Dorsolateral prefrontal cortex (tissue), 122 donors: ENCODE measurements at places on chromosomes 1 and 21. TPM values are rescaled to one million over a fixed set of nuclear protein-coding genes. Genes with fewer than 3 reads are reported as not detected.

GRCh38 chr1:31007462-31007991 lies 58.0 kb downstream of the PUM1 start:
- DNase-seq: no peak

GRCh38 chr1:189211742-189212141 lies 1265.9 kb downstream of the BRINP3 start:
- no peak for DNase-seq

- DNase-seq: no peak
These were observed 41.0 kb upstream of the SYNC start for GRCh38 chr1:32743380-32744070.

Gene TFF2
- total RNA-seq: not detected

Gene RAB42
- 0.45 TPM for total RNA-seq

- DNase-seq: no peak
These were observed 65.4 kb upstream of the PTGS2 start for GRCh38 chr1:186745531-186746146.

- no peak for DNase-seq
These were observed 6.6 kb upstream of the ETV3L start for GRCh38 chr1:157105988-157106812.

DNA sequence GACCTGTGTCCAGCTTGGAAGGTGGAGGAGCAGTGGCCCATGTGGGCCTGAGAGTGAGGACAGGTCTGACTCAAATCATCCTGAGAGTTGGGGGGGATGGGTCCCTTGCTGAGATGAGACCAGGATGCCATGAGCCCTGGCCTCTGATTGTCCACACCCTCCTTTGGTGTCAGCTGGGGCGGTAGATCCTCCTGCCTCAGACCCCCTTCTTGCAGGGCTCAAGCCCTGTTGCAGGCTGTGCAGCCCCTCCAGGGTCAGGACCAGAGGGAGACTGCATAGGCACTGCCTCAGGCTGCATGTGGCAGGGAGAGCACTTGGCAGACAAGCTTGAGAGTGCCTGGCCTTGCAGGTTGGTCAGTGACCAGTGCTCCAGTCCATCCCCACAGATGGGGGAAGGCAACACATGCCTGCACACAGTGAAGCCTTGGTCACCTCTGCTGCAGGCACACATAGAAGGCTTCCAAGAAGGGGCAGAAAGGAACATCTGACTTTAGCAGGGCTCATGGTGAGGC lies 82.2 kb upstream of the ACTRT2 start:
- peak; percentile 18 for DNase-seq

DNA sequence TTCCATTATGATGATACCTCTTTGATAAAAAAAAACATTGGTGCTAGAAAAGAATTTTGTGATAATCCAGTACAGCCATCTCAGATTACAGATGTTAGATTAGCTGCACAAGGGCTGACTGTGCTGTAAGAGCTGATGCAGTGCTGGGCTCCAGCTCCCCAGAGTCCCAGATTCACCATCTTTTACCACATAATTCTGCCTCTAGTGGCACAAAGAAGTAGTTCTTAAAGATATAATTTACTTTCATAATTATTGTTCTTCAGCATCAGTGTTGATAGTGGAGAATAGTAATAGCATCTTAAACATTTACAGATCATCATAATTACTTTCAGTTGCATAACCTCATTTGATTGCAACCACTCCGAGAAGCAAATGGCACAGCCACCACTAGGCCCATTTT lies 262.1 kb downstream of the BRINP2 start:
- no peak for DNase-seq

GRCh38 chr1:26112407-26112775 lies 767 bp downstream of the PDIK1L start:
- DNase-seq: no peak

DNA sequence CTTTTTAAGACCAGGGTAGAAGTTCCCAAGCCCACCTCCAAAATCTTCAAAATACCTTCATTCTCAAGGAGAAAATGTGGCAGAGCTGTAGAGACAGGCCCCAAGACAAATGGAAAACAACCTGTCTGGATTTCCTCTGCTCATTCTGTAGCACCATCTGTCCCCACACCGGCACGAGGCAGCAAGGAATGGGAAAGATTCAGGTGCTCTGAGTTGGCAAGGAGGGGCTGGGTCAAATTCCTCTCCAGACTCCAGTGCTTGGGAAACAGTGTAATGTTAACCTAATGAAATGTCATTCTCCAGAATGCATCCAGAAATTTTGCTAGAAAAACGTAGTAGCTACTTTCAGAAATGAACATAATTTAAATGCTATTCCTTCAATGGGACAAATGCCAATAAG lies 9.3 kb downstream of the PABPC4 start:
- DNase-seq: no peak

Gene KLHDC8A
- total RNA-seq: 8.0 TPM

GRCh38 chr1:156583821-156584622 lies 4.5 kb downstream of the TTC24 start:
- DNase-seq: peak; percentile 67

- DNase-seq: no peak
These were observed 133.7 kb downstream of the PTPRU start for GRCh38 chr1:29370067-29370466.

Gene KRTAP10-1
- total RNA-seq: not detected

DNA sequence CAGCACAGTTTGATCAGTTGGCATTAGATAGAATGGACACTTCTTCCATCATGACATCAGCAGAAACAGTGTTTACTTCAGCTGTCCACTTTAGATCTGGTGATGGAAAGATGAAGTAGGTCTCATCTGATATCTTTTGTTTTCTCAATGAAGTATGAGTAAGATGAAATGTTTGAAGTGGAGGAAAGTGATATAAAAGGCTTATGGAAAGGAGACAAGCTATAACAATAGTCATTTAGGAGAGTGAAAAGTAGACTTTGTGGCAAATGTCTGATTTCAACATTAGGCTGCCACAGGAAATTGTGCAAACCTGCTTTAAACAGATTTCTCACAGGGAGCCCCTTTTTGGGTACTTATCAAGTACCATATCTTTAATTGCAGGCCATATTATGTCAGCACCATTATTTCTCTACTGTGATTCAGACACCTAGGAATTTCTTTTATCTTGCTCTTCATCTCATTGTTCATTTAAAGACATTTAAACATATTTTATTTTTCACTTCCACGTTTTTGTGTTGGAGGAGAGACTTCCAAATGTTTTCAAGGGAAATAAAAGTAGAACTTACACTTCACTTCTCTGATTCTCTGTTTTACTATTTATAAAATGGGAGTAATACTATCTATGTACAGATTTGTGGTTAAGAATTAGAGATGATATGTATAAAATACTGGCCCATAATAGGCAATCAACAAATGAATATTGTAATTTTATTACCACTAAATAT lies 18.1 kb downstream of the PDC start:
- no peak for DNase-seq

GRCh38 chr1:104132382-104132973 lies 382.8 kb downstream of the AMY1C start:
- DNase-seq: no peak

DNA sequence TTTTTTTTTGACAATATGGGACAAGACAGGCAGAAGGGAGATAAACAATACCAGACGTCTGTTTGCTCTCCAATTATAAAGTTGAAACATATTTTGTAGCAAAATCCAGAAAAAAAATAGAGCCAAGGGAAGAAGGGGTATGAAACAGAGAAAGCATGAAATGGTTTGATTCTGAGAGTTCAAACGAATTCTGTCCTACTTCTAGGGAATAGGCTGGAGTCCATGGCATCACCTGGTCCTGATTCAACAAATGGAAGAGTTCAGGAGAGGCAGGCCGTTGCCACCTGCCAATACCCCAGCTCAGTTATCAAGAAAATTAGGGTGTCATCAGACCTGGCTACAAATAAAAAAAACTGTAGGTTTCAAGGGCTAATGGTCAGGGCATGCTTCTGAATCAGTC lies 71.8 kb downstream of the CLSTN1 start:
- peak; percentile 15 for DNase-seq

Gene ZNF697
- total RNA-seq: 24.9 TPM

DNA sequence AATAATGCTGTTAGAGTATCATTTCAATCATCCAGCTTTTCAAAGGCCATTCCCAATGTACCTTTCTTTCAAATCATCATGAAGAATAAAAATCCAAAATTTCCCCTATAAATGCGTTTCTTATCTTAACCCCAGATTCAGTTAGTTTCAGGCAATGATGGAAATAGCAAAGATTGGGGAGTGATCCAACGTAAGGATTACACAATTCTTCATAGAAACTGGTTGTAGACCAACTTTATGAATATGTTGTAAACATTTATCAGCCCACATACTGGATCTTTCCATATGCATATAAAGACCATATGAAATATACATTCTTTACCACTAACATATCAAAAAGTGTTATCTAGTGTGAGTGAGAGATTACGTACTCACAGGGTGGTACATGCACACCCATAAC lies 92.7 kb downstream of the ZC3H11B start:
- no peak for DNase-seq

DNA sequence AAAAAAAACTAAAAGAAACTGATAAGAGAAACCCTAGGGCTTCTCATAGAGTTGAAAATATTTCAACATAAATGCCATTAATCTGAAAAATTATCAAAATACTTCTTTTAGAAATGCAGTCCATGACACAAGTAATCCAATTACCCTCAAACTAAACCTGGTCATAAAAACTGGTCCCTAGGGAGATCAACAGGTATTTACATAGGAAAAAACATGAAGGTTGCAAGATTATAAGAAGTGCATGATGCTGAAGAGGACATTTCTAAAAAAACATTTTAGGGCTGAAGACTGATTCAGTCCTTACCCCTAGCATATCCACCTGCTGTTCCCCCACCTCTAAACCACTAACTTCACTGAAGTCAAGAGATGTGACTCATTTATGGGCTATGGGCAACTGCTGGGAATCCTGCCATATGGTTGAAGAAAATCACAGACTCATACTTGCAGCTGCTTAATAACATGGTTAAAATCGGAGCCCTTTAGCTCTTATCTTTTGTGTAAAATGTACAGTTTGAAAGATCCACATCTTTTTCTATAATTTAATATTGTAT lies 131.0 kb upstream of the RUNX1 start:
- DNase-seq: no peak

- DNase-seq: no peak
These were observed 2.7 kb upstream of the FMO1 start for GRCh38 chr1:171245458-171246064.

GRCh38 chr1:183048087-183049085 lies 25.2 kb downstream of the LAMC1 start:
- DNase-seq: no peak

- no peak for DNase-seq
These were observed 42.4 kb downstream of the OLFML3 start for GRCh38 chr1:114021665-114022099.

Gene FALEC
- 2.5 TPM for total RNA-seq

Gene MXRA8
- total RNA-seq: 9.8 TPM

- DNase-seq: no peak
These were observed 23.8 kb upstream of the CSF1 start for GRCh38 chr1:109886827-109887226.

DNA sequence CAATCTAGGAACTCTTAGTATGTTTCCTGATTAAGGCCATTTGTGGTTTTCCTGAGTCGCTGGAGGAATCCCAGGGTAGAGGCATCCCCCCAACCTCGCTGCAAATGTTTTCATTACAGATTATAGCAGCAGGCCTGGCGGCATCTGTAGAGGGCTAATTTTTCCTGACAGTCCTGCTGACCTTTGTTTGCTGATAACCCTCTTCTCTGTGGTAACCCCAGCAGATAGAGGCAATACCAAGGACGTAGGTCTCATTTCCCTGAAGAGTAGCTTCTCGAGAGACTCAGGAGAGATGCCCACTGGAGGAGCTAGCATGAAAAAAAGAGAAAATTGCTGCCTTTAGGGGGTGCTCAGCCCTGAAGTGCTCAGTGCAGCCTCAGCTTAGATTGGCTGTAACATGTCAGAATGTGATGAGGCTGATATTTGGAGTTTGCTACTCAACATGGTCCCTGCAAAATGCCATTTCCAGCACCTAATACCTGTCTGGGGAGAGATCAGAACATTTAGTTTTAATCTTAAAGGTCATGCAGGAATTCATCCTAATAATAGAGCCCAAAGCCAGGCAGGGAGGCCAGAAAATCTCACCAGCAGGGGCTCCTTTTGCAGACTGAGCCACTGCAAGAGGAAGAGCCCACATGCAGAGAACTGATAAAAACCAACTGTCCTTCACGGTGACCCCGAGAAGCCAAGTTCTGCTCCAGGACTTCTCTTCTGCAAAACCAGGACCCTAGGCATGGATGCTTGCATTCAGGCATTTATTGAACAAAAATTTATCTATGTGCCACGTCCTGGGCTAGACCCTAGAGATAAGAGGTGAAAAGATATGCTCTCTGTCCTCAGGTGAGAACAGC lies 184.5 kb downstream of the KAZN start:
- no peak for DNase-seq

GRCh38 chr1:179079113-179079761 lies 2.6 kb upstream of the TOR3A start:
- no peak for DNase-seq

DNA sequence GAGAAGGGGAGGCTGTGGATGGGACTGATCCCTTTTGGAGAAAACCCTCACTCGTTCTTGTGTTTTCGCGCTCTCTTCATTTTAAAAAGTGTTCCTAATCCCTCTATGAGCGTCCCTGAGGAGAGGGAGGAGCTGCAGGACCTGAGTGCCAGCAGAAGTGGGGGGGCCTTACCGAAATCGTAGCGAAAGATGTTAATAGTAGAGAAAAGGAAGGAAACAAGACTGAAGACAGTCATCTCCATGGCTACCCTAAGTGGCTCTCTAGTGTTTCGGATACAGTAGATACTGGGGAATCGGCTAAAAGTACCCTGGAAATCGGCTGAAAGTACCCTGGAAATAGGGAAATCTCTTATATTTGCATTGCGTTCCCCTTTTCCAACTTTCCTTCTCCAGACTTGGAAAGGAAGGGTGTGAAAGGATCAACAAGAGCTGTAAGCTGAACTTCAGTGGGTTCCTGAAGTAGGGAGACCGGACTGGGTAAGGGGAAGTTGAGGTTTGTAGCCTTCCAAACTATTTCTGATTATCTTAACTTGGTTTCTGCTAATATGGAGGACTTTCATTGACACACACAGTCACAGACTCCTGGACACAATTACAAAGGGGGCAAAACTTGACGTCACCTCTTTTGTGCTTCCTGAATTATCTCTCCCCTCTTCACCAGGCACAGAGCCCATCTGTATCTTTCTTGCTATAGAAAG lies 486 bp upstream of the DSTYK start:
- no peak for DNase-seq
